Posterior vena cava (tissue), 2 donors: ENCODE measurements at places on chromosomes 5 and 9. TPM values are rescaled to one million over a fixed set of nuclear protein-coding genes. Genes with fewer than 3 reads are reported as not detected.

- no peak for DNase-seq
Measured at GRCh38 chr5:5078009-5078897, 61.9 kb upstream of the ADAMTS16 start.

ACTL7A gene
- total RNA-seq, result not detected

DNA sequence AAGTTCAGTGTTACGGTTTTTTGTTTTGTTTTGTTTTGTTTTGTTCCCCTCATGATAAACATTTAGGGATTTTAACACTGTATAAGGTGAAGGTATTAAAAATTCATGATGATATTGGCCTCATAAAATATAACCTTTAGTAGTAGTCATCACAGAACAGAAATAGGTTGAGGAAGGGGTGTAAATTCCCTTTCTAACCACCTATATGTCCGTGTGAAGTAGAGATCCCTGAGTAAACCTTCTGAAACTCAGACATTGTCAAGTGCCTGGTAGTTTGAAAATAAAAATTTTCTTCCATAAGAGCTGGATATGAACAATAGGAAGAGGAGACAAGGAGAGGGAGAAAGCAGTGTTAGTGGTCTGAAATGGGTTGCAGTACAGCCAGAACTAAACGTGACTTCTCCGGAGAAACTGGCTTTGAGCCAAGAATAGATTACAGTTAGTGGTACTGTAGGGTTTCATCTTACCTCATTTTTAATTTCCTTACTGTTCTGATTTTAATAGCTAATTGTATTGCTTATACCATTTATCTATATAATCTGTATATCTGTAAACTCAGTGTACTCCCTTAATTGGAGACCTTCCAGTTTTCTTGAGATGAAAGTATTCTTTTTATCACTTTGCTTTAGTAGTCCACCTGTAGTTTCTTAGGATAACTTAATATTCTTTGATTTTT, 18.3 kb downstream of the UGCG start:
- DNase-seq, result no peak

DNA sequence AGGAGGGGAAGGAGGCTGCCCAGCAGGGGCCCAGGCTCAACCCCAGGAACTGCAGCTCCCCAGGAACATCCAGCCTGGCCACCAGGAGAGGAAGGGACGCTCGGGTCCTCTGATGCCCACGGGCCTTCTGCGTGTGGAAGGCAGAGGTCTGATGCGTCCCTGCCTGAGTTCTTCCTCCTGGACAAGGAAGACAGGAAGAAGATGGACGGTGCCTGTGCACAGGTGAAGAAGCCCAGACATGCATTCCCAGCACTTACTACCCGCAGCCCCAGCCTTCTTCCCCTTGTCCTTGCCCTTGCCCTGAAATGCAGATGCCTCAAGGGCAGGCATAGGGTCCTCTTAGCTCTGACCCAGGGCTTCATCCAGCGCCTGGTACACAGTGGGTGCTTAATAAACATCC, 56.7 kb upstream of the IRX1 start:
- no peak for DNase-seq

GRCh38 chr9:91391412-91391811, 29.7 kb upstream of the AUH start:
- DNase-seq, result no peak
